ENCODE measurements at places on chromosomes 3 and 15.
A peak's percentile ranks its signal among the peaks of the same experiment; 100 is the strongest.

DNA sequence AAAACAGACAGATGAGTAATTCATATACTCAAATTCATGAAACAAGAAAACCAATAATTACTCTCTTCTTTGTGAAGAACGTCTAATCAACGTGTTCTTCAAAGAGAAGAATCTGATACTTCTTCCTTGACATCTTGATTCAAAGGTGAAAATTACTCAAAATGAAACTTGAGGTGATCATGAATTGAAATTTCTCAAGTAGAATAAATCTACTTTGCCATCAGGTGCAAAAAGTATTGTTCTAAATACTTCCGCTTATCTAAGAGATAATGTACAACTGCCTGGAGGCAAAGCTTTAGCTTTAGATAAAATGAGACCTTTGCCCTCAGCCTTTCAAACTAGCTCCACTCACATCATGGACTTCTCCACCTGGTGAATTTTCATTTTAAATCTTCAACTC, 13.9 kb upstream of the XXYLT1 start:
- ATAC-seq, result peak; percentile 93

- ATAC-seq, result no peak
Measured at GRCh38 chr3:72279631-72280041, 494.7 kb upstream of the PROK2 start.

- ATAC-seq, result no peak
Measured at GRCh38 chr3:48347500-48347899, 14.0 kb upstream of the SPINK8 start.

- peak; percentile 26 for ATAC-seq
Measured at GRCh38 chr3:63912768-63913588, 795 bp upstream of the SCAANT1 start.

- no peak for ATAC-seq
Measured at GRCh38 chr3:157906627-157907026, 199.6 kb downstream of the SHOX2 start.

DNA sequence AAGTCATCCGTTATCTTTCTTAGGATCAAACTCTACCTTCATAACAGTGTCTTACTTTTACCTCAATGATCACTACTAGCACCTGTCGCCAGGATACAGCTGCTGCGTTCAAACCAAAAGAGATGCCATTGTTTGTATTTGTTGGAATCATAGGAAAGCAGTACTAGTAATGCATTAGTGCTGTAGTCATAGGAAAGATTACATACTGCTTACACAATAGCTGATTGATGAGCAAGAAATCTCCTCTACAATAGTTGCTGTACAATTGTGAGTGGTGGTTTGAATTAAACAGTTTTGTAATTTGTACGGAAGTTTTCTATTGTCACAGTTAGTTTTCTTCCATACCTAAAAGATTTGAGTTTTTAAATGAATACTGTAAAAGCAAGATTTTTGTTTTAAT, 21.4 kb downstream of the ACAP2 start:
- no peak for ATAC-seq

DNA sequence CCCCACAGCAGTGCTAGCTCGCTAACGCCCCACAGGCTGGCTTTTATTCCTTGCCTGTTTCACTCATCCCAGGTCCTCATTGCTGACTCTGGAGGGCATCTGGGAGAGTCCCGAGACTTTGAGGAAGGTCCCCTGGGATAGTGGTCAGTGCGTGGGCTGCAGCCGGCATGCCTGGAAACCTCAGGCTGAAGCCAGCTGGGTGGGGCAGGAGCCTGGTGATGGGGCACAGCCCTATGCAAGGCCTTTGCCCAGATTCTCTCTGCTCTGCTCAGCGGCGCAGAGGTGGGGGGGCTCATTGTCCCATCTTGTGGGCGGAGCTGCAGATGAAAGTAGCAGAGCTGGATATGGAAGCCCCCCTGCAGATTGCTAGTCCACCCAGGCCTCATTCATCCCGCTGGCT, 55.7 kb upstream of the SMAD6 start:
- ATAC-seq, result no peak

DNA sequence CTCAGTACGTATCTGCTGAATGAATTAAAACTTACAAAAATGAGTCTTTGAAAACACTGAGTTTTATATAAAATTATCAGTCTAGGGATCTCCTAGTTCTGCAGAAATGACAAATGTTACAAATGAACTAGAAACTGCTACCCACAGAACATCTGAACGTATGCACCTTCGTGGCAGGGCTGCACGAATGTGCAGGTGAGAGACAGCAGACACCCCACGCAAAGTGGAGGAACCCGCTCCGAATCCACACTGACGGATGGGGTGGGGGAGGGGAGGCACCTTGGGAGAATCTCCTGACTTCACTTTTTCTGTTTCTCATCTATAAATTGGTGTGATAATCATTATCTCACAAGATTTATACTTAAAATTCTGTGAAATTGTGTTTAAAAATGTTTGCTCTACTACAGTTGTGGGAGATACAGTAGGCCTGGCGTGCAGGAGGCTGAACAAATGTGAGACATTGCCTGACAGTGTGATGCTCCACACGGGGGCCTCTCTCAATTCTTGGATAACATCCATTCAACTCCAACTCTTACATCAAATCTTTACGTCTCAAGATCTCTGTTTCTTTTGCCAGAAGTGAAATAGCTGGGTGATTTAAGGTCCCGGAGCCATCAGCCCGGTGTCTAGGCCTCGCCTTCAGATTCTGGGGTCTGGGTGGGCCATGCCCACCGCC, 86.9 kb downstream of the ATP10A start:
- ATAC-seq, result no peak

DNA sequence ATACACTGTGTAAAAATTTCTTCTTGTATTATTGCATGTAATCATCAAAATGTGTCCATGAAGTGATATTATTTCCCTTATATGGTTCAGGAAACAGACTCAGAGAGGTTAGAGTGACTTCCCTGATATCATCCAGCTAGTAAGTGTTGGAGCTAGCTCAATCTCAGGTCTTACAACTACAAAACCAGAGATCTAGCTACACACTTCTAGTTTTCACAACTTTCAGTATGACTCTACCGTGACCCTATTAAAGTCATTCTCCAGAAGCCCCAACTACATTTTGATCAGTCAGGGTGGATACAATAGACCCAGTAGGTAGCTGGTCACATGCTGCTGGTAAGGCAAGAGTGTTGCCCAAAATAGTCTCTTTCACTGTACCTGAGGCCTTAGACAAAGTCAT, 165.3 kb downstream of the GOLIM4 start:
- ATAC-seq, result no peak

- no peak for ATAC-seq
Measured at GRCh38 chr15:80957556-80957955, 32.1 kb downstream of the MESD start.

GRCh38 chr3:190265796-190266195, 56.5 kb downstream of the CLDN1 start:
- ATAC-seq, result no peak

GRCh38 chr3:119145500-119146167, at the start of gene TEX55:
Gene TEX55, plus strand, starts transcription at chr3:119146165. Its CDS starts 25 bp downstream, at chr3:119146190.
- no peak for ATAC-seq

GRCh38 chr15:40051616-40052415, 12.8 kb upstream of the SRP14 start:
- ATAC-seq, result no peak

DNA sequence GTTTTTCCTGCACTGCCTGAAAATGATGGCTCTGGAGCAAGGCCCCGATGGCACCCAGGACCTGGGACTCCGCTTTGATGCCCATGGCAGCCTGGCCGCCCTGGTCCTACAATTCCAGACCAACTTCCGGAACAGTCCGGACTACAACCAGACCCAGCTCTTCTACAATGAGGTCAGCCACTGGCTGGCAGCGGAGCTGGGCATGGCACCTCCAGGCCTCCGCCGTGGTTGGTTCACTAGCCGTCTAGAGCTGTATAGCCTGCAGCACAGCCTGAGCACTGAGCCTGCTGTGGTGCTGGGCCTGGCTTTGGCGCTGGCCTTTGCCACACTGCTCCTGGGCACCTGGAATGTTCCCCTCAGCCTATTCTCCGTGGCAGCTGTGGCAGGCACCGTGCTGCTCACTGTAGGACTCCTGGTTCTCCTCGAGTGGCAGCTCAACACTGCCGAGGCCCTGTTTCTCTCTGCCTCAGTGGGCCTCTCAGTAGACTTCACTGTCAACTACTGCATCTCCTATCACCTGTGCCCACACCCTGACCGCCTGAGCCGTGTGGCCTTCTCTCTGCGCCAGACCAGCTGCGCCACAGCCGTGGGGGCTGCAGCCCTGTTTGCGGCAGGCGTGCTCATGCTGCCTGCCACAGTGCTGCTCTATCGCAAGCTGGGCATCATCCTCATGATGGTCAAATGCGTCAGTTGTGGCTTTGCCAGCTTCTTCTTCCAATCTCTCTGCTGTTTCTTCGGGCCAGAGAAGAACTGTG, 10.9 kb downstream of the DISP2 start:
- no peak for ATAC-seq

DNA sequence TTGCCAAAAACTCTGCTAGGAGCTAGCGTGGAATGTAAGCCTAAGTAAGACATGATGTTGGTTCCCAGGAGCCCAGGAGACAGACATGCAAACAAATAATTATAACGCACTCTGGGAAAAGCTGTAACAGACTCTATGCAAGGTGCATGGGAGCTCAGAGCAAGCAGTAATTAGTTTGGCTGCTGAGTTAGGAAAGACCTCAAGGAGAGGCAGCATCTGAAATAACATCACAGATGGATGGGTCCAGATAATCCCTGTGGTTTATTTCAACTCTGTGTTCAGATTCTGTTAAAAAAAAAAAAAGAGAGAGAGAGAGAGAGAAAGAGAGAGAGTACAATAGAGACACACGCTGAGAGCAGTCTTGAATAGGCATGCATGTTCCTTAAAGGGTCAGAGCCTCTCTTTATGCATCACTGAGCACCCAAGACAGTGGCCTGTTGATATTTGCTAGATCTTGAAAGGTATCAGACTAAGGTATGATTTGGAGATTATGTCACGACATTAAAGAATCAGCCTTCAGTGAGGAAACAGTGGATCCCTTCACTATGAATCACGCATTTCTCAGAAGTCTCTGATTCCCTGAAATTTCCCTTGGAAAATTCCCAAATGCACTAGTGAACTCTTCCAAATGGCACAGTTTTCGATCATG, 124.4 kb upstream of the LIPC start:
- no peak for ATAC-seq

DNA sequence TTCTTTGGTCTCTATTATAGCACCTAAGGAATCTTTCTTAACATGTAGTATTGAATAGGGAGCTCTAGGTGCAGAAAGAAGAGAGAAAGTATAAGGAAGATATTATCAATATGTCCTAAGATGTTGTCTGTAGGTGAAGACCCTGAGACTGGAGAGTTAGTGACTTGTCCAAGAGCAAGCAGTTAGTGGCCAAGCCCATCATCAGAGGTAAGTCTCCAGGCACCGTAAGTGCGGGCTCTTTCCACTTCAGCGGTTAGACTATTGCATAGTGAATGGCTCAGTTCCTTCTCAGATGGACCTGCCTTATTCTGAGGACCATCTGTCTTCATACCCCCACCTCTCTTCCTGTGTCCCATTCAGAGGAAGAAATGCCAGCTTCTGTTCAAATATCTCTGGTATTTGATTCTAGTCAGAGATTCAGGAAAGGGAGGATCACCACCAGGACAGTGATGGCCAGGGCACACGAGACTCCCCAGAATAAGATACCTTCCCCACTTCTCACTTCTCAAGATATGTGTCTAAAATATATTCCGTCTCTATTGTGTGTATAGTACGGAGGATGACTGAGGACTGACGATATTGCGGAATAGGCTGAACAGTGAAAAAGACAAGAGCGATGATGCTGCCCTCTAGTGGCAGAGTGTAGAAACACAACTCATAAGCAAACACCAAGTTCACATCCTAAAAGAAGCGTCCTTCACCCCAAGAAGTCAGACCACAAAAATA, 19.1 kb upstream of the ADGRG7 start:
- peak; percentile 71 for ATAC-seq
